RCC 7860 (cell line): ENCODE measurements at places on chromosomes 13 and 19.

DNA sequence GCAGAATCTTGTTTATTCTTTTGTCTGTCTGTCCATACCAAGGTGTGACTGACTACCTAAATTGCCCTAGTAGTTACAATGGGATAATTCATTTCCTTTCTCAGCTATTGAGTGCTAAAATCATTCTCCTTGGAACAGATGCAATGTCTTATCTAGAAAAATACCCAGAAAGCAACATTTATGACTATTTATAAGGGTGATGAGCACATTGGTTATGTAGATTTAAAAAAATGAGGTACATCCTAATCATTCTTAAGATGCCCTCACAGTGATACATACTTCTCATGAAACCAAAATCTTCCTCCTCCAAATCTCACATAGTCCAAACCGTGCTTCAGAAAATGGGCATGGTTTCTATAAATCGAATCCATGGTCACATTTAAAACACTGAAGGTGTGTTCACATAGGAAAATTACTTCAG, 11.6 kb upstream of the UBE2L5 start:
- no peak for DNase-seq

DNA sequence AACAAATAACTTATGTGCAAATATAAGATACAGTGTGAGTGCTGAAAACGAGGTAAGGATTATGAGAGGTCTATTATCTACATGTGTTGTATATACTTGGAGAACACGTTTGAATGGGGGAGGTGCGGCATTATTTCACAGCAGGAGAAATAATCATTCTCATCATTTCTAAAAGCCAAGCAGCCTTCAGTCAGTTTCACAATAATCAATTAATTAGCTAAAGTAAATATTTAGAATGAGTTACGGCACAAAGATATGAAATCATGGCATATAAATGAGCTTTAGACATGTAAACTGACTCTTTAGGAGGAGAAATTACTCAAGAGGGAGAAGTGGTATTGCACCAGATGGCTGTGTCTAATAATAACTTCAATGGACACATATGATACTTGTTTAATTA, 366.6 kb downstream of the DNAJC15 start:
- DNase-seq, result no peak

DNA sequence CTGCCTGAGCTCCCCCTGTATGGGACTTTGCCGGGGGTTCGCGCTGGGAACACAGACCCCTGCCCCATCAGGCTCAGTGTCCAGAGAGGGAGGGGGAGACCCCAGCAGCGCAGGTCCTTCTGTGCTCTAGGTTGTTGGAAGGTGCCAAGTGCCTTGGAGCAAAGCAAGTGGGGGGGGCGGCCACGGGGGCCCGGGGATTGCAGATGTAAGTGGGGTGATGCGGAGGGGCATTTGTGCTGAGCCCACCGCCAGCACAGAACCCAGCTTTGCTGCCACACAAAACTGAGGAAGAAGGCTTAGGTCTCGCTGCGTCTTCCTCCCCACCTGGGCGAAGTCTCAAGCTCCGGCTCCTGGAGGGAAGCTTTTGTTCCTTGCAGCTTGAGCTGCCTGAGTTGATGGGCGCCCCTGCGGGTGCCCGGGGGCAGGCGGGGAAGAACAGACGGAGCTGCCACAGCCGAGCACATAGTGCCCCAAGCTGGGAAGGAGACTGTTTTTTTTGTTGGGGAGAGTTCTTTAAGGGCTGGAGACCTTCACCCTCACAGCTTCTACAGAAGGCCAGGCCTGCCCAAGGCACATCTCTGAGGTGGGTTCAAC, 1.5 kb upstream of the NTN5 start:
- no peak for DNase-seq

DNA sequence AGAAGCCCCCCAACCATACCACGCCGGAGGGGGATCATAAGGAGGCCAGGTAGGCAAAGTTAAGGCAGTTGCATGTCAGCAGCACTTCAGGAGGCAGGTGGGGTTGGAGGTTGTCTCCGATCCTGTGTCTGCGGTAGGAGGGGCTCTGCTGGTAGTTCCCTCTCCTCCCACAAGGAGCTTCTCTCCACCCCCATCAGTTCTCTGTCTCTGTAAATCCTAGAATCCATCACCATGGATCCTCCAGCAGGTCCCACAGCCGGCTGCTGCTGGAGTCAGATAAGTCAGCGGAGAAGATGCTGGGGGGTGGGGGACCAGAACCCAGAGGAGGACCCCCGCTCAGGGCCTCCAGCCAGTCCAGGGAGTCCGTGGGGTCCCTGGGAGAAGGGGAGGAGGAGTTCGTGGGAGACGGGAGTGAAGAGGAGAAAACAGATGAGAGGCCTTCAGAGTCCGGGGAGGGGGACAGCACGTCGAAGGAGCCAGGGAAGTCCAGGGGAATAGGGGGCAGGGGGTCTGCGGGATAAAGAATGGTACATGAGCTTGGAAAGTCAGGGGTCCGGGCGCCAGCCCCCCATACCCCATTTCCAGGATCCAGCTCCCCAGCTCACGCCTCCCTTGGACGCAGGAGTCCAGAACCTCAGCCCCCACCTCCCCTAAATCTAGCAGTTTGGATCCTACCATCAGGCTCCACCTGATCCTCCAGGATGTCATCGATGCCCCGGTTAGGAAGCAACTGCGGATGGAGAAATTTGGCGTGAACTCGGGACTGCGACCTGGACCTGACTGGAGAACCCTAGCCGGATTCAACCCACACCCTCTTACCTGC, 6.3 kb downstream of the MAMSTR start:
- no peak for DNase-seq

DNA sequence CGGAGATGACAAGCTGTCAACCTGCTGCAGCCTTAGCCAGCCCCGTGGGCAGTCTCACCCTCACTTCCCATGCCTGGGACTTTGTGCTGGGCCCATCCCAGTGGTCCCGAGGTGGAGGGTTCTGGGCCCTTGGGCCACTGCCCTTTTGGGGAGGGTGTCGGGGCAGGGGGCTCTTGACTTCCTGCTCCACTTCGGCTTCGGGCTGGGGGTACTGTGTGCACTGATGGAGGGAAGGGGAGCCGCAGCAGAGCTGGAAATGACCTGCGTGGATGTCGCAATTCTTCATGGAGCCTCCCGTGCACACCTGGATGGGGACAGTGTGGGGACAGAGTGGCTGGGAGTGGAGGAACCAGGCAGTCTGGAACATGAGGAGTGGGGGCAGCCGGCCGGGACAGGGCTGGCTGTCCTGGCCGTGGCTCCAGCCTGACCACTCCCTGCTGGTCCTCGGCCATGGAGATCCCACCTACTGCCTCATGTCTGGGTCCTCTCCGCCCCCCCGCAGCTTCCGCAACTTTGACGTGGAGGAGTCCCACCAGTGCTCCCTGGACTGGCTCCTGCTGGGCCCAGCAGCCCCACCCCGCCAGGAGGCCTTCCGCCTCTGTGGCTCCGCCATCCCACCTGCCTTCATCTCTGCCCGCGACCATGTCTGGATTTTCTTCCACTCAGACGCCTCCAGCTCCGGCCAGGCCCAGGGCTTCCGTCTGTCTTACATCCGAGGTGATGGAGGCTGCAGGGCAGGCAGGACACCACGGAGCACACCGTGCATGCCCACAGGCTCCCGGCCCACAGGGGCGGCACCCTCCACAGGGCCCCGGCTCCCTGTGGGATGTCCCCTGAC, 10.2 kb downstream of the LRP3 start:
- no peak for DNase-seq

GRCh38 chr13:26216042-26216441, 6.1 kb downstream of the RNF6 start:
- DNase-seq, result no peak

- no peak for DNase-seq
Observed at GRCh38 chr19:34457446-34457845, 24.1 kb upstream of the WTIP start.

DNA sequence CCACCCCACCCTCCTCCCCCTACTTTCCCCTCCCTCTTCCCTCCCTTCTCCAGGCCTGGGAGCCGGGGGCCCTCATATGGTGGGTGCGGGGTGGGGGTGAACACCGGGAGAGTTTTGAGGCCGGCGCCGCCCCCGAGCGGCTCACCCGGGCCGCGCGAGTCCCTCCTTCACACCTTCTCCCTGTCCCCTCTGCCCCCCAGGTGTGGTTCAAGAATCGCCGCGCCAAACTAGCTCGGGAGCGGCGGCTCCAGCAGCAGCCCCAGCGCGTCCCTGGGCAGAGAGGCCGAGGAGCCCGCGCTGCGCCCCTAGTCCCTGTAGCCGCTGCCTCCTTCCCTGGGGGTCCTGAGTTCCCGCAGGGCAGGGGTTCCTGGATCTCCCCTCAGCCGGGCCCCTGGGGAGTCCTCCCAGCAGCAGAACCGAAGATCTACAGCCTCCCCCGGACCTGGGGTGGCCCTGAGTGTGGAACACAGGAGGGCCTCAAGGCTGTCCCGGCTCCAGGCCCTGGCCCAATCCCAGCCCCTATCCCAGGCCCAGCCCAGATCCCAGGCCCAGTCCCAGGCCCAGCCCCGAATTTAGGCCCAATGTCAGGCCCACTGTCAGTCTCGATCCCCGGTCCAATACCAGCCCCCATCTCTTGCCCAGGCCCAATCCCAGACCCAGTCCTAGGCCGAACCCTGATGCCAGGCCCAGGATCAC, 1.7 kb downstream of the TPRX2 start:
- DNase-seq, result no peak

- no peak for DNase-seq
Observed at GRCh38 chr13:28981530-28981929, 161.4 kb downstream of the MTUS2 start.

GRCh38 chr19:5567360-5567969, at the start of gene TINCR:
TINCR (minus strand) TSS chr19:5567953.
- DNase-seq, result no peak

DNA sequence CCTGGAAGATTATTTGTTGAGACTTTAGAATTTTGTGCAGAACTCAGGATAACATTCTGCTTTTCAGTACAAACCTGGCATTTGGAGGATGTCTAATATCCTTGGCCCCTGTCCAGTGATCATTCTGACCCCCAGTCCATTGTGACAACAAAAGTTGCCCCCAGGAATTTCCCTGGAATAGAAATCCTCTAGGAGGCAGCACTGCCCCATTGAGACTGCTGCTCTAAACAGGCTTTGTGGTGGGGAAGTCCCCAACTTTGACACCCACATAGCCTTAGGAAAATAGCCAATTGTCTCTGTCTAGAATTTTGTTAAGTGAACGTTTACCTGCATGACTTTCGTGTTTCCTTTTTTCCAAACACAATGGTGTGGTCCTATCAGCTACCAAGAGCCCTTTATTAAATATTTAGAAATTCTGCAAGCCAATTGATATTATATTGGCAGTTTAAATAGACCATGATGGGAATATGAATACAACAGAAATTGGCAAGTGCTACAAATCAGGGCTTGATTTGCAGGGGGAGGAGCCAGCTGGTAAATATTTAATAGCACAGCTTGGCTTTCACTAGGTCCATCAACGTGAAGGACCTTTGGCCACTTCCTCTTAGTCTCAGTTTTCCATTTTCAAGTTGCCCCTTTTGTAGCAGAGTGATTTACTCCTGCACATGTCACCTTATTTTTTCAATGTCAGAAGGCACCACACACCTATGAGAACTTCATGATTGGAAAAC, 451.7 kb downstream of the EFNB2 start:
- DNase-seq, result peak; percentile 38

- DNase-seq, result no peak
Observed at GRCh38 chr19:54414156-54414555, 1.1 kb upstream of the TTYH1 start.

- no peak for DNase-seq
Observed at GRCh38 chr13:41017817-41018601, 1.1 kb downstream of the ELF1 start.

DNA sequence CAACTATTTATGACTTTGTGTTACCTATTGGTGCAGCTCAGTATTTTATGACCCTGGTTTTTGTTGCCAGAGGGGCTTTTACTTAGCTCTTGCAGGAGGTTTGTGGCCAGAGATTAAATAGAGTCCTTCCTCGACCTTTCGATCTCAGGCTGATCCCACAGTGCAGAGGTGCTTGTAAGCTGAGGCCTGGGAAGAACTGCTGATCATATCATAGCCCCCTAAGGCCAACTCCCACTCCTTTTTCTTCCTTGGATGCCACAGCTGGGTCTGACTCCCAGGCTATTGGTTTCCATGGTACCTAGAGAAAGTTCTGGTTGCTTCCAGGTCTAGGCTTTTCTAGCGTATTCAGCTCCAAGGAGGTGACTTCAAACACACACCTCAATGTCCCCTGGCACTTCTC, 324.9 kb downstream of the FOXO1 start:
- no peak for DNase-seq

DNA sequence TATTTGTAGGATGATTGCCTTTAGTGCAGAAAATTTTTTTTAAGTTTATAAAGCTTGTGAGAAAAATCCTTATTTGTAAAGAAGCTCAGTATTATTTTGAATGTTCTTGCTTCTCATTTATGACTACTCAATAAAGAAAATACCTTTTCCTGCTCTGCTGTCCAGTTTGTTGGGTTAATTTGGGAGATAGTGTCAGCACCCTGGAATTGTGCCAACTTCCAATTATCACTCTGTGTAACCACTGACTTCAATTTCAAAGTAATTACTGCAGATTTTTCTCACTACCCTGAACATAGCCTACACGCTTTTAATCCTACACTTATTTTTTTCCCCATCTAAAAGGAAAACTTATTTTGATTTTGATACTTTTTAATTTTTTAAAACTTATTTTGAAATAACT, 93.1 kb downstream of the GGACT start:
- no peak for DNase-seq

GRCh38 chr13:91520952-91521351, 122.5 kb downstream of the GPC5 start:
- no peak for DNase-seq

DNA sequence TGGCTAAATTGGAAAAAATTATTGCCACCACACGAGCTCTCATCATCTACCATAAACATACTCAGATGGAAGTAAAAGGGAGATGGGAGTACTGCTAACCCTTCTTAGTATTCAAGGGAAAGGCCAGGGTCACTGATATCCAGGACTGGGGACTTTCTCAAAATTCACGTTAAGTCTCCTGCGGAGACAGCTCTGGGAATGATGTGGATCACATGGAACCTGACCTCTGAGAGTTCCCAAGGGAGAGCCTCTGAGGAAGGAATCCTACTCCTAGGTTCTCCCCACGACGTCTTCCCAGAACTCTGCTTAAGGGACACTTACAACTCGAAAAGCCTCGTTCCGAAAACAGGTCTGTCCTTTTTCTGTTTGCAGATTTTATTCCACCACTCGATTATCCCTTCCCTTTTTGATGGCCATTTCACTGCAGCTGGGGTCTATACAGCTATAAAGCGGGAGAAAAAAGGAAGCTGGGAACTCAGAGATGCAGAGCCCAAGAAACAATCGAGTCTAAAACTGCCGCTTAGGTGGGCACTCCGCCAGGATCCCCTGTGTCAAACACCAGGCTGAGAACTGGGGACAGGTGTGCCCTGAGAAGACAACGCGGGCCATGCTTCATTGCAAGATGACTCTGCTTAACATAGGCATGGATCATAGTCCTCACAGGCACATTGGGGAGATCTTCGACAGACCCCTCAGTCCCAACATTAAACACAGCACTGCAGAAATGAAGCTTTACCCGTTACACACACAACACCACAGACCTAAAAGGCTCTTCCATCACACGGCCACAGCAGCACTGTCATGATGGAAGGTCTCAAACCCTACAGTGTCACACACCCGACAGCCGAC, 823 bp upstream of the ZNF567 start:
- no peak for DNase-seq
